Cardiac muscle cell (in vitro differentiated cells and primary cell): ENCODE measurements at places on chromosomes 6 and 20. TPM values are rescaled to one million over a fixed set of nuclear protein-coding genes. Genes with fewer than 3 reads are reported as not detected.

PSMB9 gene
- total RNA-seq = 2.0 and 4.5 TPM in 2 replicates

SLC17A1 gene
- total RNA-seq = not detected in 2 replicates

DNA sequence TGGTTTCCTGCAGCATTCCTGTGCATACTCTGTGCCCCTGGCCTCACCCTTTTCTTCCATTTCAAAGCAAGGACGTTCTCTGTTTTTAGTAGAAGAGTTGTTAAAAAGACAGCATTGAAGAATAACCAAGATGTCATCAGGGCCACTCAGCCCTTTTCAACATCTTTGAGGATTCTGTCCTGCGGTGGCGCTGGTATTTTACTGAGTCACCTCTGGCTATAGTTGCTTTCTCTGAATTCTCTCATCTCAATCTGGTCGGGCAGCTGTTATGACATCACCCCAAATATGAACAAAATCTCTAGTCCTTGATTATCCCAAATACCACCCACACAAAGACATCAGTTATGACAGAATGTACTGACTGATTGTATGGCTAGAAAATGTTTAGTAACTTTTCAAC lies 204.2 kb downstream of the GRIK2 start:
- no peak for DNase-seq

DNA sequence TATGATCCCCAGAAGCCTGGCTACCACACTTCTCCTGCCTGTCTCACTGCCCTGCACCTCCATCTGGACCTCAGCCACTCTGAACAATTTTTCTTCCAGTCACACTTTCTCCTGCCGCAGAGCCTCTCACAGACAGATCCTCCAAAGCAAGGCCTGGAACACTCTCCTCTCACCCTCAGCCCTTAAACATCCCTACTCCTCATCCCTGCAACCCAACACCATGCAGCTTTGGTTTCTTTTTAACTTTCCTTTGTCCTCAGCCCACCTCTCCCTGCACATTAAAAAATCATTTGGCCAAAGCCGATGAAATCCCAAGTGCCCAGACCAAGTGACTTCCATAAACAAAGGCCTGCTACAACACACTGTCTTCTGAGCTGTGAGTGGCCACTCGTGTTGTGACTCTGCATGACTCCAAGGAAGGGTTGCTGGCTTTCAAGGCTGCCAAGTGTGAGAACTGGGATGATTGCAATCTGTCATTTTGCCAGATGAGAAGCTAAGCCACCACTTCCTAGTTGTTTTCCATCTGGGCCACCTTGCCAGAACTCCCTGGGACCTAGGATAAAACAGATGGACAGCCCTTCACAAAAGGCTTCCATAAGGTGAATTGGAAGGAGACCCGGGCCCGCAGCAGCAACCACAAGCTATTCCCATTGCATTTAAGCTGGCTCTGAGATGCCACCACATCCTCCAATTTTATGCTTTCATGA lies 144.4 kb upstream of the SSTR4 start:
- no peak for DNase-seq

GRCh38 chr6:136579800-136580199 lies 29.6 kb upstream of the MAP7 start:
- peak; percentile 85 for DNase-seq
